ENCODE measurements at places on chromosomes 7 and 10.

DNA sequence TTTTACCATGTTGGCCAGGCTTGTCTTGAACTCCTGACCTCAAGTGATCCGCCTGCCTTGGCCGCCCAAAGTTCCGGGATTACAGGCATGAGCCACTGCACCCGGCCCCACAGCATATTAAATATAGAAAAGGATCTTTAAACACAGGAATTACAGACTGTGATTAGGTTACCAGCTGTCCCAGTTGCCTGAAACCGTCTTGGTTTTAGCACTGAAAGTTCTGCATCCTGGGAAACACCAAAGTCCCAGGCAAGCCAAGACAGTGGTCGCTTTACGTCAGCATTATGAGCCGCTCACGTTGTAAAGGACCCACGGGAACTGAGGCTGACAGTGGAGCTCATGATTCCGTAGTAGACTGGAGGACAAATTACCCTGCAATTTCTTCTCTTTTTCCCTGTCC, 69.0 kb upstream of the FAM180A start:
- DNase-seq = no peak

- no peak for DNase-seq
Measured at GRCh38 chr10:93501650-93502049, 5.2 kb downstream of the CEP55 start.

DNA sequence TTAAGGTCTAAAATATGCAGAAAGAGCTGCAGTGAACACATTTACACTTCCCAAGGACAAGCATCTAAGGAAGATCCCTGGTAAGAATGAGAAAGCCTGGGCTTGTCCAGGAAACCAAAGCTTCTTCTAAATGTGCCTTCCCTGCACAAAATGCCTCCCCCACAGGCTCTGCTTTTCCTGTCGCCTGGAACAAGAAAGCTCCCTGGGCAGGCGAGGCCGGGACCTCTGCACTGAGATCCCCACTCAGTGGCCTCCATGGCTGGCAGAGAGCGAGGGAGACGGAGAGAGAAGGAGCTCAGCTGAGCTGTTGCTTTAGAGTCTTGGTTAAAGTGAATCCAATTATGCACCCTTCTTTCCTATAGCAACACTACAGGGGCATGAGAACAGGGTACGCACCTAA, 75.6 kb downstream of the AMZ1 start:
- no peak for DNase-seq

DNA sequence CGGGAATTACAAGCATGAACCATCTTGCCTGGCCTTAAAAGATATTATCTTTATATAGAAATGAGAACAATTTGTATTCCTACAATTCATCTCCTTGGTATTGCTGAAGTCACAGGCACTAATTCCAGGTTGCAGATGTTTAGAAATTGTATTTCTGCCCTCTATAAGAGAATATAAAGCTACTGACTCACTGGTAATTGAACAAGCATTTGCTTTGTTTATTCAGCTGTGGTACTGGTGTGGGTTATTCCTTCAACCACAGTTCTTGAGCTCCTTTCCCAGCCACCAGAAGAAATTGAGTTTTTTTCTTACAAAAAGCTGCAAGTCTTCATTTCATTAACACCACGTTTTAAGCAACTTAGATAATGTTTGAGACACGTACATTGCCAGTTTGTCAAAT, 29.0 kb upstream of the MPP7 start:
- DNase-seq = peak; percentile 94

DNA sequence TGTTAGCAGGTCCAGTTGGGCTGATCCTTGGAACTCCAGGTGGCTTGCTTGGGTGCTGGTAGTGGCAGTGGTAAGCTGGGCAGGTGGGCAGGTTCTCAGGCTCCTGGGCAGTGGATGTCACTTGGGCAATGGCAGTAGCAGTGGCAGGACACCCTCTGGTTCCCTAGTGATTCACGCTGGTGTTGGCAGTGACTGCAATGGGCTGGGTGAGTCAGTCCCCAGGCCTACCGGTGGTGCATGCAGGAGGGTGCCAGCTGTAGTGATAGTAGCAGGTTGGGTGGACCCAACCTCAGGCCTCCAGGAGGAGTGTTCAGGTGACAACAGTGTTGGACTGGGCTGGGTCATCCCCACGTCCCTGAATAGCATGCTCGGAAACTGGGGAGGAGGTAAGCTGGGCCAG, 189.2 kb downstream of the ZEB1 start:
- no peak for DNase-seq

- DNase-seq = peak; percentile 35
Measured at GRCh38 chr10:26755443-26755903, 58.0 kb downstream of the PDSS1 start.
